ENCODE measurements at places on chromosomes 4 and X.

GRCh38 chrX:135396566-135396965, 25.2 kb upstream of the SMIM10L2A start:
- DNase-seq: no peak

- no peak for DNase-seq
These were observed 133.7 kb downstream of the ANK2 start for GRCh38 chr4:113183032-113183605.

DNA sequence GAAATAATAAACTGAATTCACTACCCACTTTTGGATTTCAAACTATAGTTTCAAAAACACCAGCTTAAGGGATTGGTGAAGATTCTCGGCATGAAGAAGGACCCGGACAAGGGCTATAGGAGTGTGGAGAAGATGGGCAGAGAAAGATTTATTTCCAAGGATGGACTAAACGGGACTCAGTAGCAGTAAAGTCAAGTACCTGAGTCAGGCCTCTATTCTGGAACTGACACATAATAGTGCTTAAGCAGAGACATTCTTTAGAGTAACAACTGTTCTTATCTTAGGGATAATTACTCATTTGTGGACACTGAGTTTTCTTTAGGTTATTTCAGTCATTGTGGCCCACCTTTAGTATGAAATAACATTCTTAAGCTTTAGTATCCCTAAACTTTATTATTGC, 134.6 kb downstream of the GATB start:
- DNase-seq: no peak

GRCh38 chrX:55767100-55767499, 49.6 kb downstream of the RRAGB start:
- no peak for DNase-seq

DNA sequence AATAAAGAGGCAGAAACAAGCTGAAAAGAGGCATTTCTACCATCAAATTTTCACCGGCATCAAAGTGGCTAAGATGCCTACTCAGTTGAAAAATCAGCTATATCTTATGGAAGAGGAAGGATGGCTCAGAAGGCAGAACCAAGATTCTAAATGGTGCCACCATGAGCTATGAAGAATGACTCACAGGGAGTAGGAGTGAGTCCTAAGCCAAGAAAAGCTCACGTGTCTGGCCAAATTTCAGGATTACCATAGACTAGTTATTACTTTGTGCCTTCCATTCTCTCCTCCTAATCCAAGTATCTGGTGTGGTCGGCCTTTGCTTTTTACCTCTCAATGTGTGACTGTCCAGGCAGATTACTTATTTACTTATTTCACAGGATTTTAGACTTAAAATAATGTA, 54.8 kb downstream of the BMP3 start:
- no peak for DNase-seq

- DNase-seq: peak; percentile 5
These were observed 977.8 kb downstream of the FSTL5 start for GRCh38 chr4:161186012-161186411.

DNA sequence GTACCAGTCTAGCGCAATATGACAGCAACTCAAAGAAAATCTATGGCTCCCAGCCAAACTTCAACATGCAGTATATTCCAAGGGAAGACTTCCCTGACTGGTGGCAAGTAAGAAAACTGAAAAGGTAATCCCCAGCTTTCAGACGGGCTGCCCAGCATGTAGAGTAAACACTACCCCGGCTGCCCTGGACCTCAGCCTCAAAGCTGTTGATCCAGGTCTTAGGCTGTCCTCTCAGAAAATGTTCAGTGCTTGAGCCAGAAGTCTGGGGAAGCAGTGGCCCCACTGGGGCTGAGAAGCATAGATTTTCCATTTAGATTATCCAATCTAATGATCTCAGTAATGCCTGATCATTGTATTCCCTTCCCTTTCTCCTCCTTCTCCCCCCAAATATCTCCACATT, 21.9 kb downstream of the BMX start:
- DNase-seq: no peak

DNA sequence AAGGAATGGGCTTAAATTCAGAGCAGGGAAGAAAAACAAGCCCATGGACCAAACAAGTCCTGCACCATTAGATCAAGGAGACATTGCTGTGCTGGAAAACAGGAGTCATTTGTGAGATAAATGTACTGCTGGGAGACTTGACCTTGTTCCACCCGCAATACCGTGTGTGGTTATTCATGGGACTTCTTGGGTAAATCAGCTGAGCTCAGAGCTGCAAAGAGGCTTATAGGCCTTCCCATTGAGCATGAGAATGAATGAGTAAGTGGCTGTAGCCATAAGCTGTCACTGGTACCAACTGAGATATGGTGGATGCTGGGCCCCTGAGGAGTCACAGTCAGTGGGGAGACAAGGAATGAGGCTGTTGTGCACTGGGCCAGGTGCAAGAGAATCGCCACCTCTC, 2.3 kb upstream of the CYTL1 start:
- DNase-seq: no peak

GRCh38 chr4:130359542-130359941, 1263.6 kb downstream of the C4orf33 start:
- DNase-seq: no peak

- no peak for DNase-seq
These were observed 102.8 kb downstream of the SLC2A9 start for GRCh38 chr4:9918484-9918883.

DNA sequence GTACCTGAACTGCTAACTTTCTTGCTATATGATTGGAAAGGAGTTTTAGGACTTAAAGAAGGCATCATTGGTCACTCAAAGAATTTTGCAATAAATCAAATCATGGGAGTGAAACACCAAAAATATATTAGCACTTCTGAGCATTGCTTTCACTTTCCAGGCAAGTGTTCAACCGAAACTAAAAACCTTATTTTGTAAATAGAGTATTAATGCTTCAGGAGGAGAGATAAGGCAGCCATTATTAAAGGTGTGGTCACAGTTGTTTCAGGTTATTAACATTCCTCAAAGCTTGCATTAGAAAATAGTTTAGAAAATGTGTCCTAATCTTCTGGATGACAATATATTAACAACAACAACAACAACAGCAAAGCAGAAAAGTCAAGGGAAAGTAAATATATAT, 92.3 kb upstream of the TLL1 start:
- DNase-seq: no peak

GRCh38 chr4:174934360-174934759, 16.2 kb downstream of the ADAM29 start:
- no peak for DNase-seq

DNA sequence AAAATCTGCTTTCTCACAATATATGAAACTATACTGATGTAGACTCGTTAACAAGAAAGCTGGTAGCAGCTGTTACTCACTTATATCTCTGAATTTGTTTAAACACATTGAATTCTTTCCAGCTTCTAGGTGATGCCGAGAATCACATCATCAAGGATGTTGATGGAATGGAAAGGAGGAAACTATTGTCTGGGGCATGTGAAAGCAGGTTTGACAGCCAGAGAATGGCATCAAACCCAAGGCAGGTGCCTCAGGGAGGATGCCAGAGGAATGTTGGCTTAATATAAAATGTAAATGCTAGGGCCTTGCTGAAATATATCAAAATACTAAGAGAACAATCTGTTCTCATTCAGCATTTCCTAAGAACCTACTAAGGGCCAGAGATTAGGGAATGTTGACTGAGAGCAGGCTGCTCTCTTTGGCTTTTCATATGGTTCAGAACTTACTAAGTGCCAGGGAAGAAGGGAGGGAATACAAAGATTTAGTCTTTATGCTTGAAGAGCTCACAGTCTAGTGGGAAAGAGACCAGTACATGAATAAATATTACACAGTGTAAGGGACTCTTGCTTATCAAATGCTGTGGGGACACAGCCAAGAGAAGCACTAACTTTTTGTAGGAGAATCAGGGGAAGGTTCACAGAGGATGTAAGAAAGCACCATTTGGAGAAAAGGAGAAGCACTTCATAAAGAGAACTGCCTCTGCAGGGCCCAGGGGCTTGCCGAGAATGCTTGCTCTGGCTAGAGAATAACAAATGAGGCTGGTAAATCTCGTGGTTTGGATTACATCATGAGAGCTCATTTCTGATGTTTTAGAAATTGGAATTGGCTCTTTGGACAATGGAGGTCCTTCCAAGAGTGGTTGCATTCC, 14.7 kb downstream of the SLIT2 start:
- DNase-seq: no peak

DNA sequence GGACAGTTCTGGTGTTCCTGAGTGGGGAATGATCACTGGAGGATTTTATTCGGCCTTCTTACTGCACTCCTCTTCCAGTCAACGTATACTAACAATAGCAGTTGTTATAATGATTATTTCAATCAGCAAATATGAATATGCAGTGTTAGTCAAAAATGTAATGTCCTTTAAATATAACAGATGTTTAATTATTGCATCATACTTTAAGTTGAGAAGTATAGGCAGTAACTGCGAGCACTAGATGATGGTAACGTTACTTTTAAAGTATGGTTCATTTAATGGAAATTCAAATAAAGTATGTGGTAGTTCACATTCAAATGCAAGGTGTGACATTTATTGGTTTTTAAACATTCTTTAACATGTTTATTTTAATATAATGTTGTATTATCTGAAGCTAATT, 5.5 kb upstream of the BLTP1 start:
- DNase-seq: no peak

- no peak for DNase-seq
These were observed 23.2 kb downstream of the VEGFC start for GRCh38 chr4:176769514-176769913.

GRCh38 chr4:115514675-115515074, 401.3 kb upstream of the NDST4 start:
- DNase-seq: no peak

- DNase-seq: no peak
These were observed 81.9 kb downstream of the ATP11C start for GRCh38 chrX:139850968-139851367.

DNA sequence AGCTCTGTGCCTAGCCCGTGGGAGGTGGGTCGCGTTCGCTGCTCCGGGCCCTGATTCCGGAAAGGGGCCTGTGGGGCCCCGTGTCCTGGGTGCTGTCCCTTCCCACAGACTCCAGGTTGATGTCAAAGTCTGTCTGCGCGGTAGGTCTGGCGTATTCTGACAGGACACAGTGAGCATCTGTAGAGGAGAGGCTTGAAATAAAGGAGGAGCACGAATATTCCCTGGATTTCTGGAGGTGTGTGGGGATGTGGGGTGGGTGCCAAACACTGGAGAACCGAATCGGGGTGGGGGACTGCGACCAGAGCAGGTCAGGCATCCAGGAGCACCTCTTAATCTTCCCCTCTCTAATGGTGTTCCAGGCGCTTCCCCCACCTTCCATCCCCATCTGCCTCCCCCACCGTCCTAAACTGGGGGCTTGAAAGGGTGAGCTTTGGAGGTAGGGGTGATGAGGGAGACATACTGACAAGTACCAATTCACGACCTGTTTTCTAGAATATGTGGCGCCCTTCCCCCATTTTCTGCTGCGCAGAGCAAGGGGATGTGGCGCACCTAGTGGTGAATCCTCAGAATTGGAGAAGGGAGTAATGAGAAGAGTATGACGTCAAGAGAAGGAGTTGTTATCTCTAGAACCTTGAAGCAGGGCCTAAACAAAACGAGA, 877 bp downstream of the GPRASP1 start:
- DNase-seq: no peak

DNA sequence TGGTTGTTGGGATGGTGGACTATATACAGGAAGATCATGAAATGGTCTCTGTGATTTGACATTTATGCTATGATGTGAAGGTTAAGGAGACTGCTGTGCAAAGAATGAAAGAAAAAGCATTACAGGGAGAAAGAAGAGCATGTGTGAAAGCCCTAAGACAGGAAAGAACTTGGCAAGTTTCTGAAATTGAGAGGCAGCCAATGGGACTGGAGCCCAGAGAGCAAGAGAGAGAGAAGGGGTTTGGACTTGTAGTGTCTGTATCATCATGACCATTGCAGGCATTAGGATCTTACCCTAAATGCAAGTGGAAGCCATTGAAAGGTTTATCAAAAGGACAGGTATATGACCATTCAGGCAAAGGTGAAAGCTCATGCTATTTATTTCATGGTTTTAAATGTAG, 147.1 kb downstream of the NAA11 start:
- no peak for DNase-seq

DNA sequence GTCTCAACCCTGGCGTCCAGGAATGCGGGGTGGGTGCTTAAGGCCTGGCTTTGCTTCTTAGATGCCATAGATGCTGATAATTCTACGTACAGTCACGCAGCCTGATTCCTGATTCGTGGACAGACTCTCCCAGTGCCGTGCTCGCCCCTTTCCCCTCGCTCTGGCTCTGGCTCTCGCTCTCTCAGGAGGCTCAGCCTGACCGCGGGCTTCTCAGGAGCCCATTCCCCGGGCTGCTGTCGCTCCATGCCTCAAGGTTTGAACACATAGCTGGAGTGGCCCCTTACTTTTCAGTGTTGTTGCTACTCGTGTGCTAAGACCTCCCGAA, 59.2 kb upstream of the ZC4H2 start:
- no peak for DNase-seq

DNA sequence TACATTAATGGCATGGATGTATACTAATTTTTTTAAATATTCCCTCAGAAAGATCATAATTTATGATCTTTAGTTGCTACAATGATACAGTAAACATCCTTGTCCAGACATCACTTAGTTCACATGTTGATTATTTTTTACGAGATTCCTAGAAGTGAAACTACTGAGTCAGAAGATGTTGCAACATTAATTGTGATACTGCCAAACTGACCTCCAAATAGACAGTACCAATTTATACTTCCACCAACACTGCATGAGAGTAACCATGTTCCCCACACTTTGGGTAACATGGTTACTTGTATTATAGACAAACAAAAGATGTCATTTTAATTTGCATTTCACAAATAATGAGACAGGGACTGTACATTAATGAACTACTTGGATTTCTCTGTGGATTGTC, 19.6 kb downstream of the RCHY1 start:
- no peak for DNase-seq

- no peak for DNase-seq
These were observed 34.8 kb downstream of the MAGED4B start for GRCh38 chrX:52034211-52034610.

All from NCI-H1694 (cell line).